Cortex of kidney (tissue), 1 donor: ENCODE measurements at places on chromosomes 3 and 15.

DNA sequence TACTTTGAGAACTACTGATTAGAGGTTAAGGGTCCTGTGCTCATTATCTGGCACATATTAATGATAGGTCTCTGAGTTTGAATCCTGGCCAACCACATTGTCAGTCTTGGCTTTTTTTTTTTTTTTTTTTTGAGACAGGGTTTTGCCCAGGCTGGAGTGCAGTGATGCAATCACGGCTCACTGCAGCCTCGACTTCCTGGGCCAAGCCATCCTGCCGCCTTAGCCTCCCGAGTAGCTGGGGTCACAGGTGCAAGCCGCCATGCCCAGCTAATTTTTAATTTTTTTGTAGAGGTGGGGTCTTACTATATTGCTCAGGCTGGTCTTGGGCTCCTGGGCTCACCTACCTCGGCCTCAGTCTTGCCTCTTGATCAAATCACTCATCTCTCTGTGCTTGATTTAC is 547 bp upstream of the PCCB start:
- no peak for DNase-seq

GRCh38 chr3:23294770-23295387 is 91.8 kb downstream of the UBE2E2 start:
- no peak for DNase-seq

- DNase-seq, result no peak
These were observed 172.6 kb downstream of the PLCL2 start for GRCh38 chr3:17057321-17057720.

GRCh38 chr3:178146406-178146831 is 389.8 kb upstream of the KCNMB2 start:
- DNase-seq, result no peak

DNA sequence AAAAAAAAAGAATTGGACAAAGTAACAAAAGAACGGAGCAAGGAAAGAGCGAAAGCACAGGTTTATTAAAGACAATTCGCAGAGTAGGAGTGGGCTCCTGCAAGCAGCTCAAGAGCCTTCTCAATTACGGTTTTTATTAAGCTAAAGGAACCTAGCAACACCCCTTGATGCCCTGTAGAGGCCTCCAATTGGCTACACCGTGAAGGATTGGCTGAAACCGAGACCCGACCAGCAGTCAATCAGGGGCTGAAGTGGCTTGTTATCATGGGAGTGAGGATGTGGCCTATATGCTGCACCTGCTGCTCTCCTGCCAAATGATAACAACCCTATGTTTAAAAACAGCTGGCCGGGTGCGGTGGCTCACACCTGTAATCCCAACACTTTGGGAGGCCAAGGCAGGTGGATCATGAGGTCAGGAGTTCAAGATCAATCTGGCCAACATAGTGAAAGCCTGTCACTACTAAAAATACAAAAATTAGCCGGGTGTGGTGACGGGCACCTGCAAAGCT is 20.4 kb upstream of the AP3B2 start:
- DNase-seq, result no peak

- DNase-seq, result no peak
These were observed 13.9 kb downstream of the HDGFL3 start for GRCh38 chr15:83193721-83194120.

DNA sequence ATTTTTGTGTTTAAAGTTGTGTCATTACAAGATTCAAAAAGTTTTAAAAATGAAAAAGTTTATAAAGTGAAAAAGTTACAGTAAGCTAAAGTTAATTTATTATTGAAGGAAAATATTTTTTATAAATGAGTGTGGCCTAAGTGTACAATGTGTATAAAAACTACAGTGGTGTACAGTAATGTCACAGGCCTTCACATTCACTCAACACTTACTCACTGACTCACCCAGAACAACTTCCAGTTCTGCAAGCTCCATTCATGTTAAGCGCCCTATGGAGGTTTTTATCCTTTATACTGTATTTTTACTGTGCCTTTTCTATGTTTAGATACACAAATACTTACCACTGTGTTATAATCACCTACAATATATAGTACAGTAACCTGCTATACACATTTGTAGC is 76.3 kb downstream of the DTWD1 start:
- no peak for DNase-seq

- no peak for DNase-seq
These were observed 29.3 kb downstream of the APPL1 start for GRCh38 chr3:57256844-57257243.

DNA sequence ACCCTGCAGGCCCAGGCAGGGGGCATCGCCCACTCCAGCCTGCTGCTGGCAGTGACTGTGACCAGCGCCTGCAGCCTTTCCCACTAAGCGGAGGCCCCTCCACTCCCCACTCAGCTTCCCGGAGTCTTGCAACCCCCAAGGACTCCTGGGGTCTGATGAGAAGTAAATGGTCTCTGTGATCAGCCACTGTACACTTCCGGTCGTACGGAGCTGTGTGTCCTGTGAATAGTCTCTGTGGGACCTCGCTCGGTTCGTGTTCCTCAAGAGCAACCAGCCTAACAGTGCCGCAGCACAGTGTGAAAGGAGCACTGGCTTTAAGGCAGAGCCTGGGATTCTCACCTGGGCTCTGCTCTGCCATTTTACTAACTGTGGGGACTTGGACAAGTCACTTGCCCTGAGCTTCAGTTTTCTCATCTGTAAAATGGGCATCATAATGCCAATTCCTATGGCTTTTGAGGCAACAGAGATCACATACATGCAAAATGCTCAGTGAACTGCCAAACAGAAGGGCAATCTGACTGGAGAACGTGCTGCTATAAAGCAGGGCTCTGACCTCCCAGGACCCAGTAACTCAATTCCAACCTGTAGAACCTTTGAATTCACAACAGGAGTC is 26.7 kb downstream of the TMEM43 start:
- no peak for DNase-seq

DNA sequence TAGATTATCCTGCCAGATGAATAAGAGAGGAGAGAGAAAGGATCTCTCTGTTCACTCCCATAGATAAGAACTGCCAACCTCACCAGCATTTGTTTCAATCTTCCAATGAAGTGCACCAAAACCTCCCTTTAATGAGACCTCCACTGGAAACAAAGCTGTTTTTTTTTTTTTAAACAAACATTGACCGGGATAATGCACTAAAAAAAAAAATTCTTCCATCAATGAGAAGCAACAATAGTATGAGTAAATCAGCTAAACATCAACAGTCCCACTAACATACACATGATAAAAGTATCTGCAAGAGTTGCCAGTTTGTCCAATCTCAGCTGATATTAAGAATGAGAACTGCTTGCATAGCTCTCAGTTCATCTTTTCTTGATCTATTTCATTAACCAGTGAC is 19.9 kb downstream of the TJP1 start:
- DNase-seq, result no peak

- no peak for DNase-seq
These were observed 4.6 kb downstream of the TSC22D2 start for GRCh38 chr3:150412561-150413231.

DNA sequence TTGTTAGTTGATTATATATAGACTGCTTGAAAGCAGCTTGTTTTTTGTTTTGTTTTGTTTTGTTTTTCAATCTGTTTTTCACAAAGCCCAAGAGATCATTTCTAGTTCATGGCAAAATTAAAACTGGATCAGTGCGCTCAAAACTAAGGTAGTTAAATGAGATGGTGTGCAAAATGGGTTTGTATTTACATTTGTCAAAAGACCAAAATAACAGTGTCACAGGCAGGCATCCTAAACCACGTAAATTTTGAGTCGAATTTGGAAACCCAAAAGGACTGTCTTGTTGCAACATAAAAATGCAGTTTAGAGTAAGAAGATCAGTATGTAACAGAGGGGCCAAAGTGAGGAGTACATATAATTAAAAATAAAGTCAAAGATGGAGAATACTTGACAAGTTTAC is 2.4 kb downstream of the DMXL2 start:
- DNase-seq, result no peak

DNA sequence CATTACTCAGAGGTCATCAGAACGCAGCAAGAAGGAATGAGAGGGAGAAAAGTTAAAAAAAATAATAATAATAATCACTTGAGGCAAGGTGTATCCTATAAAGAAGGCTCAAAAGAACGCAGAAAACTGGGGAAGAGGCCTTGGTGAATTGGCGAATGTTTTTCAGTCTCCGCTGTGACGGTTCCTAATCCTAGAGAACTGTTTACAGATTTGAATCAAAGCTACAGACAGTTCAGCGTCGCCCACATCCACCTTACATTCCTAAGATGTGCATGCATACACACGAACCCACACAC is 634 bp downstream of the ZMAT3 start:
- DNase-seq, result no peak

GRCh38 chr3:102532901-102533300 is 98.1 kb downstream of the ZPLD1 start:
- DNase-seq, result no peak

GRCh38 chr15:60844010-60844409 is 365.1 kb upstream of the ICE2 start:
- no peak for DNase-seq
